Stimulated activated CD8-positive, alpha-beta memory T cell treated with anti-CD3 and anti-CD28 coated beads, Interleukin-4, amount 100 ng/mL, for 4 hours (primary cell): ENCODE measurements at places on chromosomes 3 and 15.

DNA sequence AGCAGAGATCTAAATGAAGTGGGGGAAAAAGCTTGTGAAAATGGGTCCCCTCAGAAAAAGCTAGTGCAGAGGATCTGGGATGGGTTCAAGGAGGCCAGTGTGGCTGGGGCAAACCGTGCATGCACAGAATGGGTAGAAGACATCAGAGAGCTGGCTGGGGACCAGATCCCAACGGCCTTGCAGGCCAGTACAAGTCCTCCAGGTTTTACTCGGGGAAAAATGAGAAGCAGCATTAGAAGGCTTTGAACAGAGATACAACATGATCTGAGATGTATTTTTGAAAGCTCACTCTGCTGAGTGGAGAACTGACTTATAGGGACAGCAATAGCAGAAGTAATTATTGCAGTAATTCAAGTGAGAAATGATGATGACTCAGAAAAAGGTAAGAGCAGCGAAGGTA, 114.5 kb downstream of the HERC1 start:
- no peak for DNase-seq

- no peak for DNase-seq
These were observed 286.5 kb downstream of the LPP start for GRCh38 chr3:188440340-188440972.

DNA sequence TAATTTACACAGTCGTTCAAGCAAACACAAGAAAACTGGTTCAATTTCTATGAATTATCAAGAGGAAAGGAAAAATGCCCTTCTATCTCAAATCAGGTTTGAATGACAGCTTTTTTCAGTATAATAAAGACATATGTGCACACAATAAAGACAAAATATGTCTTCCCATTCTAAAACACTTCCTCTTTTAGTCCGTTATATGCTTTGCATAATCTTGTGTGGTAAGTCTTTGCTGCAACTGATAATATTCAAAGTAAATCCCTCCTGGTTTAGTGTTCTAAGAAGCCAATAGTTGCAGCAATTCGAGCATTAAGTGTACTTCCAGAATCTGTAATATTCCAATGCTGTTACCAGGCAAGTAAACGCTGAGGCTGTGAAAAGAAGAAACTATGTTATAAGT, 43.7 kb upstream of the MAPKBP1 start:
- no peak for DNase-seq

- DNase-seq = no peak
These were observed 19.5 kb downstream of the BMF start for GRCh38 chr15:40088929-40089755.

DNA sequence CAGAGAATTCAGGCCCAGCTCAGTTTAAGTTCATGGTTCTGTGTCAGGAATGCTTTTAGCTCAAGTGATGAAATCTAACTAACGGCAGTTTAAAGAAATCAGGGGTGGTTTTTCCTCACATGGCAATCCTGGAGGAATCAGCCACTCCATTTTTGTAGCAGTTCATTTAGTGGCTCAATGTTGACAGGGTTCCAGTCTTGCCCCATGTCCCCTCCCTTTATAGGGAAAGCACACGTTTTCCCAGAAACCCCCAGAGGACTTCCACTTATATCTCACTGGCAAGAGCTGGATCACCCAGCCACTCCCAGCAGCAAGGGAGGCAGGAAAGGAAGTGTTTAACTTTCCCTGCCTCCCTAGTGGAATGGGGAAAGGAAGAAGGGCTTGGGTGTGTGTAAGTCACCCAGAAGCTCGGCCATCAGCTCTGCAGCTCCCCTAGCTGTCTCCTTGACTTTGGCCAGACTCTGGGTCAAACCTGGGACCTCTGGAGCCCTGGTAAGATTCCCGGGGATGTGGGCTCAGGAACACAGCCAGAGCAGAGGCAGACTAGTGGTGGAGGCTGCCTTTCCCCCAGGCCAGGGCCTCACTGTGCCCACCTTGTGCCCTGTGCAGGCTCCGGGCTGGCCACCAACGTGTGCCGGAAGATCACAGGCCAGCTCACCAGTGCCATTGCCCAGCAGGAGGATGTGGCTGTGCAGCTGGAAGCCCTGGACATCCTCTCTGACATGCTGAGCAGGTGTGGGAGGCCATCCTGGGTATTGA, 11.3 kb downstream of the CAND2 start:
- no peak for DNase-seq

- DNase-seq = no peak
These were observed 173.4 kb downstream of the MCTP2 start for GRCh38 chr15:94404733-94405283.

DNA sequence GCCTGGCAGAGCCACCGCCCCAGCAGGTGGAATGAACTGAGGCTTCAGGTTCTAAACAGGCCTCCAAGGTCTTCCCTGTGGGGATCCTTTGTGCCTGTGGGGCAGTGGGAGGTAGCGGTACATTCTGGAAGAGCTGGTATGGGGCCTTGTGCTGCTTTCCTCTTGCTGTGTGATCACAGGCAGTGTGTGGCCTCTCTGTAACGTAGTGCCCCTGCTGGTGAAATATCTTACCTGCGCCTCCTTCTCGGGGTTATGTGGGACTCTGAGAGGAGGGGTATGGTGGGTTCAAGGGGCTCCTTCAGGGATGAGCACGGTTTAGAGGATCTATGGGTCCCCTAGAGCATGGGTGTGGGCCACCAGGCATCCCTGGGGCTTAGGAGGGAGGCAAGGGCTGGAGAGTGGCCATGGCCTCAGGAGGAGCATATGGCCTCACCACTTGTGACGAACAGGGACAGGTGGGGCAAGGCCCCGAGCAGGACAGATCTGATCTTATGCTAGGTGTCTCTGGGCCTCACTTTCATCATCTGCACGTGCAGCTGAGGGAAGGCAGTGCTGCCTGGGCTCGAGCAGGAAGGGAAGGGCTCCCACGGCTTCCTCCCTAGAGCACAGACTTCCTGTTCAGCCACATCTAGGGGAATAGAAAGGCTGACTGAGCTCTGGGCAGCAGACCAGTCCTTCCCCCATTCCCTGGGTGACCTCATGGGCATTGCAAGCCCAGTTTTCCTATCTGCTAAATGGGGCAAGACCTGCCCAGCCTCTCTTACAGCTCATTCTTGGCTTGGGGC, 1.9 kb upstream of the ALS2CL start:
- DNase-seq = no peak
